C1 segment of cervical spinal cord (tissue), 14 donors: ENCODE measurements at places on chromosomes 7 and 10.

DNA sequence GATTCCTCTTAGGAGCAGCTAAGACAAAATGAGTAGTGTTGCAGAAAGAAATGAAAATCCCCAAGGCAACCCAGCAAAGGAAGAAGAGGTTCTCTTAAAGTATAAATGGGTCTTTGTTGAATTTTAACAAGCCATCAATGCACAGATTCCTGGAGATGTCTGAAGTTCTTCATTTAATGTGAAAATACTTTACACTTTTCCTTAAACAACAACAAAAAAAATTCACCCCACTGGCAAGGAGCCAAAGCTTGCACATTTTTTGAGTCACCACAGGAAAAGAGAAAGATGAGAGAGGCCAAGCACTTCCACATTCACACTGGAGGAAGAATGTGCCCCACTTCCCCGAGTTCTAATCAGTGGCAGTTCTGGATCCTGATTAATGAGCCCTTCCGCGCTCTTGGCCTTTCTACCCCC is 286.4 kb upstream of the MEOX2 start:
- DNase-seq, result no peak

DNA sequence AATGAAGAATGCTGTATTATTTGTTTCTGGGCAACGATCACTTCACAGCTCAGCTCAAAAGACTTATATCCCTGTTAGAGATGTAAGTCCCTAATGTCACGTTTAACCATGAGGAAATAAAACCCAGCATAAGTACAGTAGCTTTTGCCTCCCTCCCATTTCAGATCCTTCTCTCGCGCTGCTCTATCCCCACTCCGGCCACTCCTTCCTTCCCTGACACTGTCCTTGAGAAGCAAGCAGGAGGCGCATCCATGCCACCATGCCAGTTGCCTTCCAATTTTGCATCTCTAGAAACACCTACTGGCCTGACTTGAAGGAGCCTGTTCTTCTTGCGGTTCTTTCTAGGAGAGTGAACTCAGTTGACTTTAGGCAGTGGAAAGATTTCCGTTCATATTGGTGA is 1.2 kb downstream of the FAM180A start:
- DNase-seq, result no peak

- DNase-seq, result no peak
Observed at GRCh38 chr7:85000735-85001350, 186.0 kb downstream of the SEMA3D start.

- no peak for DNase-seq
Observed at GRCh38 chr7:151748733-151749132, 128.2 kb downstream of the PRKAG2 start.

DNA sequence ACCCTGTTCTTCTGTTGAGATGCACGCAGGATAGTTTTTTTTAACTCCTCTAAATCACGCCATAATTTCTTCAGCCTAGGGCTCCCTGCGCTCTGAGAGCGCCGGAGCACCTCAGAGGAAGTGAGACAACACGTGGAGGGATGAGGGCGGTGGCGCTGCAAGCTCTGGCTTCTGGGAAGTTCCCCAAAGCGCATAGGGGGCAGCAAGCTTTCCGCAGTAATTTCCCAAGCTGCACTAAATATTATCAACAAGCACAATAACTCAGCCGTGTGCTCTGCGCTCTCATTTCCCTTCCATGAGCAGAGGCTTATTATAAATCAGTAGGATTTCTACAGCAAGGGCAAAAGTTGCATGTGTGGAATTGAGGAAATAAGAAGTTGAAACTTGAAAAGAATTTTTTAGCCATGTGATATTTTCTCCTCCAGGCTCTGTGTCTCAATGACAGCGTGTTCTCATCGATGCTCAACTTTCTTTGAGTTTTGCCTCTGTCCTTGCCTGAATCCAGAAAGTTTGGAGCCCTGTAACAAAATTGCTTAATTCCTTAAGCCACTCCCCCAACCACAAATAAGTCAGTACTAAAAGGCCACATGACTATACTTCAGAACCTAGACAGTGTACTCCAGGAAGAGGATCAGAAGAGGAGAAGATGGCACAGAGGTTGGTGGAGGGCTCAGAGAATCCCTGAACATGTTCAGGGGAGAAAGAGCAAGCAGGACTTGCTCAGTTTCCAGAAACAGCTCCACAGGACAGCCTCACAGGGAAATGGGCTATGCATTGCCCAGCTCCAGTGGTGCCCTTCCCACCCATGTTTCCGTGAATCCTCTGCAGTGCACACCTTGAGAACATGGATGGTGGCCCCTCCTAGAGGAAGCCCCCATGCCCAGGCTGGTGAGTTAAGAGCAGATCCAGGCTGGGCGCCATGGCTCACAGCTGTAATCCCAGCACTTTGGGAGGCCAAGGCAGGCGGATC is 221.5 kb upstream of the GHITM start:
- no peak for DNase-seq

DNA sequence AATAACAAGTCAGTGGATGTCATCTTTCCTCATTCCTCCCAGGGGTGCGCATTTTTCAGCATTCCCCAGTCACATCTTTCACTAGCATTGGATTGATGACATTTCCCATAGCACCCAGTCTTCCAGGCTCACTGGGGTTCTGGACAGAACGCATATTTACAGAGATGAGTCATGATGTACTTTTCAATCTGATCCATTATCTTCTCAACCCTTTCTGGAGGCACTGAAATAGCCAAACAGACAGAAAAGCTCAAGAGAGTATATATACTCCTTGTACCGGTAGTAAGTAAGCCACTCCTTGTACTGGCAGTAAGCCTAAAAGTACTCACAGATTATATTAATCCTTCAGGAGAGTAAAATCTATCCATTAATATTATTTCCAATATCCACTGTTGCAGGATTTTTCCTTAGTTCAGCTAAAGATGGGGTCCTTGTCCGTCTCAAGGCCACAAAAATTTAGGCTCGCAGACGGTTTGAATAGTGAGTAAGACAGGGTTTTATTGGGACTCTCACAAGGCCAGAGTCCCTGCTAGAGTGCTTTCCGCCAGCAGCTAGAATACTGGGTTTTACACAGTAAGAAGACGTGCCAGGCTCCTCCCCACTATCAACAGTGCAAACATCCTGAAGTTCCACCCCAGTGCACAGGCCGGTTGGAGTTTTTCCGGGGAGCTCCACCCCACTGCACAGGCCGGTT is 60.8 kb downstream of the MDH2 start:
- DNase-seq, result no peak
